ENCODE measurements at places on chromosomes 2 and 18.

GRCh38 chr2:106664669-106665068, 177.5 kb downstream of the CD8B2 start:
- no peak for DNase-seq

GRCh38 chr2:144701259-144701658, 181.3 kb upstream of the ZEB2 start:
- DNase-seq = no peak

DNA sequence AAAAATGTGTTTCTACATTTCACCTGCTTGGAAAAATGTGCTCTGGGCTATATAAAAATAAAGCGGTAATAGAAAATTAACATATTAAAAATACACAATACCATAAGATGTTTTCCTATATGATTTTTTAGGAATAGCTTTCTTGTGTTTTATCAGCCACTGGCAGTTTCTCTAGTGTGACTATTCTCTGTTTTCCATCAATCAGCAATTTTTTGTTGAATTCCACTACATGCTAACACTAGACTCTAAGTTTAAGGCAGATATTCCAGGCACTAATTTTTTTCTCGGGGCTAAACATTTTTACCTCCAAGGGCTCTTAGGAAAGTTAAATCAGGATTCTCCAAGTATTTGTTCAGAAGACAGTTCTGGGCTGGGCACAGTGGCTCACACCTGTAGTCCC, 140.5 kb downstream of the SPHKAP start:
- DNase-seq = no peak

DNA sequence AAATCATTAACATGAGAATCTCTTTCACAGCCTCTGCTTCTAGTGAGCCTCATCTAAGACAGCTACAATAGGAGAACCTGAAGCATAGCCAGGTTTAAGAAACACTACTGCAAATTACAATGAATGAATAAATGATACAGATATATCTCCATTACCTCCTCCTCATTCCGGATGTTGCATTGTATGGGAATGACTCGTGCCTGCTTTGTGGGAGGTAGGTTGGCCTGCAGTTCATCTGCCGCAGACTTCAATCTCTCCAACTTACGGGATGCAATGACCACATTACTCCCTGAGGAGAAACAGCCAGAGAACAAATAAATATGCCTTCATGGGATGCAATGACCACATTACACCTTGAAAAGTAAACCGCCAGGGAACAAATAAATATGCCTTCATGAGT, 15.4 kb downstream of the PECR start:
- no peak for DNase-seq

GRCh38 chr2:42848265-42848664, 55.9 kb upstream of the HAAO start:
- no peak for DNase-seq

DNA sequence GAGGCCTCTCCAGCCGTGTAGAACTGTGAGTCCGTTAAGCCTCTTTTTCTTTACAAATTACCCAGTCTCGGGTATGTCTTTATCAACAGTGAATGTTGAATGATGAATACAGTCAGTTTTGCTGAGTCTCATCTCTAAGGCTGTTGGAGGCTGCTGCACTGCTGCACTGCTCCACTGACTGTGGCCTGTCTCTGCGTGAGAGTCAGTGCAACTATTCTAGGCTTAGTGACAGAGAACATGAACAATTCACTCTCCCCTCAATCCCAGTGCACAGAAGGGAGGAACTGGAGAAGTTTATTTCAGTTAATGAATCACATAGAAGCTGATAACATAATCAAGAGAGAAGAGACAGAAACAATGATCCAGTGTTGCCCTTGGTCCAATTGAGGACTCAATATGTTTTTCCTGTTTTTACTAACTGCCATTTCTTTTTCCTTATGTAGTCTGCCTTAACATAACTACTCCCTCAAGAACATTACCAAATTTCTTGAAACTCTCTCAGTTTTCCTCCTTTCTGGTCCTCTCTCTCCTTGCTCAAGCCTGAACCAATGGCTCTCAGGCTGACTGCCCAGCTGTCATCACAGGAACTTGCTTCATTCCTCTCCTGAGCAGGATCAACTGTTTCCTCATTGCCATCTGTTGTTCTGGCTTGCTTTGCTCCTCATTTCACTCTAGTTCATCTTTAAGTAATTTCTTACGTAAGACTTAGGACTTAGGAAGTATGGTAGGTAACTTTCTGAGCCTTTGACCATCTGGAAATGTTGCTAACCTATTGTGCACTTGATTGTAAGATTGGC, 483.2 kb downstream of the METTL4 start:
- no peak for DNase-seq

DNA sequence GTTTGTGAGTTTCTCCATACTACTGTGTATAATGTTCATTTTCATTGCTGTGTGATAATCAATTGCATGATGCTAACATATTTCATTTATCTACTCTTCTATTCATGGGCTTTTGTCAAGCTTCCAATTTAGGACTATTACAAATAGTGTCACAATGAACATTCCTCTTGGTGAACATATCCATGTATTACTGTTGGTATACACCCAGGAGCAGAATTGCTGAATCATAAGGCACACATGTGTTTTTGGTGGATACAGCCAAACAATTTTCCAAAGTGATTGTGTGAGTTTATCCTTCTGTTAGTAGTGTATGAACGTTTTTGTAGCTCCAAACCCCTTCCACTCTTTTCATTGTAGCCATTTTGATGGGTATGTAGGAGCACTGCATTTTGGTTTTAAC, 101.6 kb upstream of the COPS8 start:
- DNase-seq = no peak

DNA sequence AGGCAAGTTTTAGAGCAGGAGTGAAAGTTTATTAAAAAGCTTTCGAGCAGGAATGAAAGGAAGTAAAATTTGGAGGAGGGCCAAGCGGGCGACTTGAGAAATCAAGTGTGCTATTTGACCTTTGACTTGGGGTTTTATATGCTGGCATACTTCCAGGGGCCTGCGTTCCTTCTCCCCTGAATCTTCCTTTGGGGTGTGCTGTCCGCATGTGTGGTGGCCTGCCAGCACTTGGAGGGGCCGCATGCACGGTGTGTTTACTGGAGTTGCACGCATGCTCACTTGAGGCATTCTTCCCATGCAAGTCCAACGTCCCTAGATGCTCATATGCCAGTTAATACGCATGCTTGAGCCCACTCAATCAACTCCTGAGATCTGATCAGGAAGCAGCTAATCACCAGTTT, 78.3 kb upstream of the MAP4K4 start:
- DNase-seq = no peak

DNA sequence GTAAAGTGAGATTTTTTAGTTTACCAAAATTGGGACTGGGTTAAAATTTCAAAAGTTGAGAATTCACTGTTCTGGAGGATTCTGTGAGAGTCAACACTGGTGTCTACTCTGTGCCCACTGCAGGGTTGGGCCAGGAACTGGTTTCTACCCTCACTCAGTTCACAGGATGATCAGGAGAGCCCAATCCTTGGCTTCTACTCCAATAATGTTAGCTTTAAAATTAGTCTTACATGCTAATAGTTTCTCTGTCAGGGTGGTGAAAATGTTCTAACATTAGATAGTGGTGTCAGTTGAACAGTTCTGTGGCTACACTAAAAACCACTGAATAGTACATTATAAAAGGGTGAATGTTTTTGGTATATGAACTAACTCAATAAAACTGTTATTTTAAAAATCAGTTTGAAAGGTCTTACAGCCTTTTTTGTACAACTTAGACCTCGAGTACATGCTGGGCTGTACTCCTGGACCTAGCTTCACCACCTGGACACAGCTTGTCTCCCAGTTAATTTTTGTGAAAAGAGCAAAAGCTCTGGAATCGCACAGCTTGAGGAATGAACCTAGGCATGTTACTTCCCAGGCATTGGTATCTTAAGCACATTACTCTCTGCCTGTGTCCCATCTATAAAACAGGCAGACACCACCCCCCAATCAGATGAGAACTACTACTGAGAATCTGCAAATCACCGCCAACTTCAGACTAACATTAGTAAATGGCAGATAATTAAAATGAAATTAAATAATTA, 44.4 kb downstream of the ACVR1 start:
- no peak for DNase-seq

DNA sequence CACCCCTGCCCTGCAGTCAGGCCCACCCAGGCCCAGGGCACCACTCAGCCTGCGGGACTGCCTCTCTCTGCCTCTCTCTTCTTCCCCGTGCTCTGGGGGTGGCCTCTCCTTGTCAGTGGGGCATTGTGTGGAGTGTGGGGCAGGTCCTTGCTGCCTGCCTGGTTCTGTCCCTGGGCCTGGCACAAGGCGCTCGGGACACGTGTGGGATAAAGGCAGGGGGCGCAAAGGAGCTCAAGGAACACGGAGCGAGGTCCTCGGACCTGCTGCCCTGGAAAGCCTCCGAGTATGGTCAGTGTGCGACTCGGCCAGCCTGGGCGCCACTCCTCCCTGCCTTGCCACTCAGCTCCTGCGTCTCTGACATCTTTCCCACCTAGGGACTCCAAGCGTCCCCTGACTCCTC, 262.2 kb downstream of the HDAC4 start:
- no peak for DNase-seq

- no peak for DNase-seq
Observed at GRCh38 chr2:122323927-122324326, 568.5 kb downstream of the TSN start.

- no peak for DNase-seq
Observed at GRCh38 chr2:224711859-224712665, 4.1 kb downstream of the CCDC195 start.

GRCh38 chr2:103464831-103465230, 703.0 kb downstream of the TMEM182 start:
- DNase-seq = no peak

GRCh38 chr18:13191779-13192178, 26.8 kb upstream of the LDLRAD4 start:
- DNase-seq = no peak

DNA sequence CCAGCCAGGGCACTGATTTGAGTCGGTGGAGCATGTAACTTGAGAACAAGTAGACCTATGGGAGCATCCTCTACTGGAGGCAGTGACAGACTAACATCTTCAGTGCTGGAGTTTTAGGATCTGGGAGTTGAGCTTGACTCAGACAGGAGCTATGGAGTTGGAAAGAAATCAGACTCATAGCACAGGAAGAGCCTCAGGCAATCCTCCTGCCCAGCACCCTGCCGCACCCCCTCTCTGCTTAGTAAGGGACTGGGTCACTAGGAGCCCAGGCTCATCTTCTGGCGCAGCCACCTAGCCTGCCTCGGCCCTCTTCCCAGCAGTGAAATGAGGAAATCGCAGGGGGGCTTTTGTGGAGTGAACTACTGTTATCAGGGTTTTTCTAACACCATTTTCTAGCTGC, 3.6 kb downstream of the ARID5A start:
- no peak for DNase-seq

DNA sequence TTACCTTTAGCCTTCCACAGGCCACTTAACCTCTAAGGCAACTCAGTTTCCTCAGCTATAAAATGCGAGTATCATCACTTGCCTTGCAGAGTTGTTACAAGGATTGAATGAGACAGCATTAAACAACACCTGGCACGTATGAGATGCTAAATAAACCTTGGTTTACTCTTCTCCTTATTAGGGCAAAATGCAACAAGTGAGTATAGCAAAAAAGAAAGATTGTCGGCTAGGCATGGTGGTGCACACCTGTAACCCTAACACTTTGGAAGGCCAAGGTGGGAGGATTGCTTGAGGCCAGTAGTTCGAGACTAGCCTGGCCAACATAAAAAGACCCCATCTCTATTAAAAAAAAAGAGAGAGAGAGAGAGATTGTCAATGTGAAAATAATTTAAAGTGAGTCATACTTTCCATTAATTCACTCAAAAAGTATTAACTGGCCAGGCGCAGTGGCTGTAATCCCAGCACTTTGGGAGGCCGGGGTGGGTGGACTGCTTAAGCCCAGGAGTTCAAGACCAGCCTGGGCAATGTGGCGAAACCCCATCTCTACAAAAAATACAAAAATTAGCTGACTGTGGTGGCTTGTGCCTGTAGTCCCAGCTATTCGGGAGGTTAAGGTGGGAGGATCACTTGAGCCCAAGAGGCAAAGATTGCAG, 8.0 kb downstream of the ATAD2B start:
- no peak for DNase-seq

- no peak for DNase-seq
Observed at GRCh38 chr18:7198326-7198725, 32.6 kb upstream of the LRRC30 start.

DNA sequence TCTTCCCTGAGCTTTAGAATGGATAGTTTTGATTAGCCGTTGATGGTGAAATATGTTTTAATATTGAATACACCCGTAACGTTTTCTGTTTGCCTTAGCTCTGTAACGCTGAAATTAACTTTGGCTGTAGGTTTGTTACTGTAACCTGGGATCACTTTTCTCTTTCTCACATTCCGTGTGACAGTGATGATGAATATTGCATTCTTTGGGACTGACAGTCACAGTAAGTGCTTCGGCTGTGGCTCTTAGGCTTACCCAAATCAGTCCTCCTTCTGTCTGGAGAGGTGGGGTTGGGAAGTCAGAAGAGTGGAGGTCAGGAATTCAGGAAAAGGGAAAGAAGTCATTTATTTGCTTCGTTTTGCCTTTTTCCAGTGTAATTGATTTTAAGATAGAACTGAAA, 18.0 kb downstream of the RMC1 start:
- no peak for DNase-seq

DNA sequence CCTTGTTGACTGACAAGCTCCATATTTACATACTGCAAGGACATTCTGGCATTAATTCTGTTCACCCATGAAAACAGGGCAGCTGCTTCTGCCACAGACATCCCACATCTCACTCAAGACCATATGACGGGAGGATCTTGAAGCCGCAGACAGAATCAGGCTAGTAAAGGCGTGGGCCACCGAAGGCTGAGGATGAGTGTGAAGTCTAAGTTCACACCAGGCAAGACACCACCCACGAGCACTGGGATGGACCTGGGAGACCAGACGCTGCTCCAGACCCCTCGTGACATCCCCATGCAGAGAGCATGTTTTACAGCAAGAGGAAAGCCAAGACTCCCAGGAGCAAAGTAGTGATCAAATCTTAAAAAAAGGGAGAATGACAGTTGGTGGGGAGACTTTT, 3.2 kb downstream of the FHL2 start:
- no peak for DNase-seq

DNA sequence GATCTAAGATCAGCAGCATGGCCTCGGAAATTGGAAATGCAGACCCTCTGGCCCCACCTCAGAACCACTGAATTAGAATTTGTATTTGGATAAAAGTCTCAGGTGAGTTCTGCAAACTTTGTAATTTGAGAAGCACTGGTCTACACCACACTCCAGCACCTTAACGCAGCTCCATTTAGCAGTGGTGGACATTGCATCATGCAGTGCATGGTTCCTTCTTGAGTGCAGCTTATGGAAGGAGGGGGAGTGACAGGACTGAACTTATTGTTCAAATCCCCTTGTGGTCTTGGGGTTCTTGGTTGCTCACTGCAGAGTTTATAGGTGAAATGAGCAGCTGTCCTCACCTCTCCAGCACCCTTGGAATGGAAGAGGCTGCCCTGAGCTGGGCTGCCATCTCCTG, 17.4 kb upstream of the STEAP3 start:
- DNase-seq = no peak

DNA sequence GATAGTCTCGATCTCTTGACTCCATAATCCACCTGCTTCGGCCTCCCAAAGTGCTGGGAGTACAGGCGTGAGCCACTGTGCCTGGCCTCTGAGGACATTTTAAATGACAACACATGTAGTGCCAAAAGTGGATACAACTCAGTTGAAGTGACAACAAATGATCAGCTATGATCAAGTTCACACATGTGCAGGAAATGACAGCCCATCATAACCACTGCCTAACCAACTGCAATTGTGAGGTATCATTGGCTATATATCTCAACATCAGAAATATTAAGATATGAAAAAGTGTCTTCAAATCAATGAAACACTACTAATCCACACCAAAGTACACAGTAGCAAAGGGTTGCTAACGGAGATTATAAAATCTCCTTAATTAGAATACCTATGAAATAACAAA, 84.8 kb downstream of the DTNB start:
- DNase-seq = no peak

GRCh38 chr2:26609205-26609631, 31.9 kb downstream of the CIB4 start:
- no peak for DNase-seq
